ENCODE measurements at places on chromosomes 13 and 19.

DNA sequence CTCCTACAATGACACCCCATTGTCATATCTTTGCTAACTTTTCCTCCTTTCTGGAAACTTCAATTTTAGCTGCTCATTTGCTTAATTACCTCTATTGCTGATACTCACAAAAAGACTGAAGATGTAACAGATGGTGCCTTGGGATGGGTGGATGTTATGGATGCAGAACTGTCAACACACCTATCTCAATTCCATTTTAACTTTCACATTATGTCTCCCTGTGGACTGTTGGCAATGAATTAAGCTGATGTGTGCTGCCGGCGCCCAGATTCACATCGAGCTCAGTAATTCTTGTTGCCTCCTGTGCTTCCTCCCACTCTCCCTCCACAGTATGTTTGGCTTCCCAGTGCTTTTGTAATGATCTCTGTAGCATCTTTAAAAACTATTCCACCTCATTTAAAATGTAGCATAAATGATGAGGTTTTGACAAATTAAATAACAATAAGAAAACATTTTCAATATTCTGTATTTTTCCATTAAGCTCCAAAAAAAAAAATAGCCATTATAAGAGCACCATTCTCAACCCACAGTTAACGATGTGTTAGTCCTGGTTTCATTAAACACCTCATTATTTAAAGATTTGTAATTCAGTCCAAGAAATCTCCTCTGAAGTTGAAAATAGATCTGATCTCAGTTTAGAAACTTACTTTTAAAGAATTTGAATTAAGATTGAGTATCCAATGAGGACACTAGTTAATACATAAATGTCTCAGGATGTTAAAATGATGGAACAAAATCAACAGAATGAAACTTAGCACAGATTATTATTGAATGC, 99.9 kb upstream of the FAM216B start:
- no peak for DNase-seq

GRCh38 chr19:17116996-17117702, 41.6 kb downstream of the MYO9B start:
- no peak for DNase-seq

- no peak for DNase-seq
These were observed 82.8 kb downstream of the TEX29 start for GRCh38 chr13:111403266-111403665.

GRCh38 chr13:43730642-43731041, 56.1 kb downstream of the ENOX1 start:
- no peak for DNase-seq

DNA sequence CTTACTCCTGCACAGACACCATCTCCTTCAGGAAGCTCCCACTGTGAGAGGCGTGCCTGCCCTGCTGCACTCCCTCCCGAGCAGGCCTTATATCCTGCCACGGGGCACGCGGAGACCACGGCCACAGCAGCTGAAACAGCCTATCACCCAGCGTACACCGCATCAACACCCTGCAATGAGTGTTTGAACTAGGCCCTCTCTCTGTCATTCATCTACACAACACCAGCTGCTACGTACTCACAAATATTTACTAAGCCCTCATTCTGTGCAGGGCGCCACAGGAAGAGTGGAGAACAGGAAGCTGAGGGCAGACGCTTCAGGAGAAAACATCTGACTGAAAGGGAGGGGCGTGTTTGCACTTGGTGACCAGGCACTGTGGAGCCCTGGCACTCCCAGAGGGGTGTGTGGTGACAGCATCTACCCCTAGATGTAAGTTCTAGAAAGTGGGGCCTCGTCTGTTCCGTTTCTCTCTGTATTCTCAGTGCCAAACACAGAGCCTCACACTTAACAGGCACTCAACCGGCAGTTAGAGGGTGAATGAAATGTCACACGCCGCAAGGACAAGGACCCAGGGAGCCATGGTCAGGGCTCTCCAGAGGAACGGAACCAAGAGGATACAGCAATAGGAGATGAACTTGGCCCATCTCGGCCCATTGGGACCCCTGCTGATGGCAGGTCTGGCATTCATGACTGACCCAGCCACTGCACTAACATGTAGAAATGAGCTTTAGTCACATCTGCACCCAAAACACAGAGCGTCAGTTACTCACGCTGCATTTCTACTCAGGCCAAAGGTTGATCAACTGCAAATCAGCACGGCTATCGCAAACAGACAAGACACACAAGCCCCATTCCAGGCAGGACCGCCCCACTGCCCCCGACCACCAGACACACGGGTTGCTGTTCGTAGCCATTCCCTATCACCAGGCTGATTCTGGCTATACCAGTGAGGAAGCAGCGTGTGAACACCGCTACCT, 15.7 kb downstream of the RANBP3 start:
- peak; percentile 61 for DNase-seq

- no peak for DNase-seq
These were observed 174.0 kb downstream of the GPC5 start for GRCh38 chr13:91572439-91572838.
